ENCODE measurements at places on chromosomes 7 and 10.

- no peak for DNase-seq
Observed at GRCh38 chr10:21493784-21494183, 31.7 kb downstream of the SKIDA1 start.

- no peak for DNase-seq
Observed at GRCh38 chr10:116706281-116706680, 36.1 kb downstream of the HSPA12A start.

DNA sequence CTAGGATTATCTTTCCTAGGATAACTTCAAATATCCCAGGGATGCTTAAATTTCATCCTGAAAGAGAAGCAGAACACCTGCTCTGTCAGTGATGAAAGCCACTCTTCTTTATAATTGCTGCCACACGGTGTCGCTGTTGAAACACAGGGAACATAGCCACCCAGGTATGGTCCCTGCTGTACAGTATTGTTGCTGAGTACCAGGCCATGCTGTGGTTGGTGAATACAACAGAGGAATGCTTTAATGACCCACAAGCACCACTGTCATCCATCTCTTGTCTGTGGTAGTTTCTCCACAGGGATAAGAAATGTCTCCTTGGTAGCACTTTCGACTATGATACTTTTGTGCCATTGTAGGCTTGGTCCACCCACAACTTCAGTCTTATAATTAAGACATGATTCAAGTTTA lies 70.6 kb upstream of the STARD3NL start:
- DNase-seq: peak; percentile 47

DNA sequence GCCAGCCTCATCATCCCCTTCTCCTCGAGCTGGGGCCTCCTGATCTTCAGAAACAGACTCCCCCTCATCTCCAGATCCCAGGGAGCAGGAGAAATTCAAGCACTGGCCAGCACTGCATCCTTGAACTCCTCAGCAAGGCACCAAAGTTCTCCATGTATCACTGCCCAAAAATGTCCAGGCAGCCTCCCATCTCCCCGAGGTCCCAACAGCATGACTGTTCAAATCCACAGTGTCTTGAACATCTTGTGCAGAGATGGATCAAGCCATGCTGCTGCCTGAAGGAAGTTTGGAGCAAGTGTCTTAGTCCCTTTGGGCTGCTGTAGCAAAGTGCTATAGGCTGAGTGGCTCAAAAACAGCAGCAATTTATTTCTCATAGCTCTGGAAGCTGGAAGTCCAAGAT lies 115.5 kb upstream of the GALNT17 start:
- no peak for DNase-seq

DNA sequence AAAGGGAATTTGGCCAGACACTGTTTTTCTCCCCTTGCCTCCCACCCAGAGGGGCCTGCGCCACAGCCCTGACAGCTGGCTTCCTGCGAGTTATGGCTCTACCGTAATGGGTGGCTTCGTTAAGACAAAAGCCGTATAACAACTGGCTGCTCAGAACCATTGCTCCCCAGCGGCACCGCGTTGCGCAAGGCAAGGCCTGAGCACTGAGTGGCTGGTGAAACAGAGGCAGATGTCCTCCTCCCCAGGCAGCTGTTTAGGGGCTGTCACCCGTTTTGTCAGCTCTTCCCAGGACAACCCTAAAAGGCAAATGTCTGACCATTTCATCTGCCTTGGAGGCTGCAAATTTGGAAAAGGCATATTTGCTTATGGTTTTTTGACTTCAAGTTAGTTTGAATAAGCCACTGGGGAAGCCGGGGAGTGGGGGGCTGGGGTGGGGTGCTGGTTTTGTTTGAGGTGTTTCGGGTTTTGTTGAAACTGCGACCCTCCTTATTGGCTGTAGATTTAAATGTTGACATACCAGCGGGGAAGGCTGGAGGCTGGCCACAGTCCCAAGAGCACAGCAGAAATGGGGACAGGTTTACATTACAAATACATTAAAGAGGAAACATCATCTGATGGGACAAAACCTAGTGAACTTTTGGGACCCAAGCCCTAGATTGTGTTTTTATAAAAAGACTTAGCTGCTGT lies 681 bp upstream of the SPOCK2 start:
- peak; percentile 35 for DNase-seq
